Stimulated activated CD4-positive, alpha-beta T cell treated with anti-CD3 and anti-CD28 coated beads, Interleukin-1b, Interleukin-23, amount 100 ng/mL, for 1 hour (primary cell): ENCODE measurements at places on chromosomes 5 and 9.

DNA sequence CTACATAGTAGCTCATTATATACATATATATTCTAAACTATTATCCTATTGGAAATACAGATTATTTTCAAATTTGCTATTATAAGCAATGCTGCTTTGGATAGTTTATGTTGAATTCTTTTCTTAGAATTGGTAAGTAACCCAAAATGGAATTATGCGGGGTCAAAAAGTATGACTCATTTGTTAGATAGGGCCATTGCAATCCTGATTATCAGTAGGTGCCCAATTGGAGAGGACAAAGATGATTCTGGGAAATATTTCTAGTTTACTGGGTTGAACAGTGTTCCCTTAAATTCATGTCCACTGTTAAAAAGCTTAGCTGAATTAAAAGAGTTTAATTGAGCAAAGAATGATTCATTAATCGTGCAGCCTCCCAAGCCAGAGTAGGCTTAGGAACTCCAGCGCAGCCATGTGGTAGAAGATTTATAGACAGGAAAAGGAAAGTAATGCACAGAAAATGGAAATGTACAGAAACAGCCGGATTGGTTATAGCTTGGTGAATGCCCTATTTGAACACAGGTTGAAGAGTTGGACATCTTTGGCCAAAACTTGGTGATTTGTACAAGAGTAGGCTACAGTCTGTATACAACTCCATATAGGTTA is 81.8 kb downstream of the GDNF start:
- no peak for DNase-seq

DNA sequence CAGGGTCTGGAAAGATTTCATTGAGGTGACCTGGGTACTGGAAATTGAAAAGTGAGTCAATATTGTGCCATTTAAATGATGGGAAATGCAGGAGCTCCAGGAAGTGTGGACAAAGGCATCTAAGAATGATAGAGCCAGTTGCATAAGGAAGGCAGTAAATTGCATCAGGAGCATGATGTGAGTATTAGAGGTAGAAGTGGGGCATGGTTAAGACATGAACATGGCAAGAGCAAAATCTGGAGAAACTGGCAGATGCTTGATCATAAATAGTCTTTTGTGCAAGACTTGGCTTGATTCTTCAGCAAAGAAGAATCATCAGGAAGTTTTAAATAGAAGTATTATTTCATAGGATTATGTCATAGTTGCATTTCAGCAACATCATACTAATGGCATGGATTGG is 157.4 kb upstream of the PUM3 start:
- no peak for DNase-seq

GRCh38 chr9:137397675-137398423 is 25.1 kb downstream of the EXD3 start:
- DNase-seq = no peak

DNA sequence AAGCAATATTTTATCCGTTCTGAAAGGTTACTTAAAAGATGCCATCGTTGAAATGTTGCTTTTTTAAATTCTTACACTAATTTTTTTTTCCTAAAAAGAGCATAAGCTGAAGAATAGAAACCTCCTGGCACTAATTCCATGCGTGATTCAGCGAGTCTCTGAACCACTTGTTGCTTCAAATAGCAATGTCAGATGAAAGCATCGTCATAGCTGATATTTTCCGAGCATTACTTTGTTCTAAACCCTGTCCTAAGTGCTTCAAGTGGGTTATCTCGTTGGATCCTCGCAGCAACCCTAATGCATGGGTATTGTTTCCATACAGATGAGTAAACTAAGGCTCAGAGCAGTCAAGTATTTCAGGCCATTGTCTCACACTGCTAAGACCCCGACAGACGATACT is 79.7 kb downstream of the CDH6 start:
- no peak for DNase-seq

DNA sequence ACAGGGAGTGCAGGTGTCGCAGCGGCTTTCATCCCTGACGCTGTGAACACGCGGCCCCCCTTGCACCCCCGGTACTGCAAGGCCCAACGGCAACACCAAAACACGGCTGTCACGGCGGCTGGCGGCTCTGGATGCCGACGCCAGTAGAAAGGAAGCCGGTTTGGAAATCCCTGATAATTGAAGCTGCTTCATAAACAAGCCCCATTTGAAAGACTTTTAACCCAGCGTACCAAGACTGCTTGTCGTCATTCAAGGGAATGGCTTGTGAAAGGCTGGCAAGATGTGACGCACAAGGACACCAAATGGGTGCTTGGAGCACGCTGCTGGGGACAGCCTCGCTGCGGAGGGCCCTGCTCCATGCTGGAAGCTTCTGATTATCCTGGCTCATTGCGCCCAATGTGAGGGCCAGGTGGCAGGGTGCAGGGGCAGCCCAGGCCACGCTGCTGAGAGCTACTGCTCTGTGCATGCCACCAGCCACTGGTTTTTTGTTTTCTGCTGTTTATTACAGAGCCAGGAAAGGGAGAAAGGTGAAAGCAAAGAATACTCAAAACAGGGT is 63.1 kb downstream of the GTF3C4 start:
- no peak for DNase-seq

DNA sequence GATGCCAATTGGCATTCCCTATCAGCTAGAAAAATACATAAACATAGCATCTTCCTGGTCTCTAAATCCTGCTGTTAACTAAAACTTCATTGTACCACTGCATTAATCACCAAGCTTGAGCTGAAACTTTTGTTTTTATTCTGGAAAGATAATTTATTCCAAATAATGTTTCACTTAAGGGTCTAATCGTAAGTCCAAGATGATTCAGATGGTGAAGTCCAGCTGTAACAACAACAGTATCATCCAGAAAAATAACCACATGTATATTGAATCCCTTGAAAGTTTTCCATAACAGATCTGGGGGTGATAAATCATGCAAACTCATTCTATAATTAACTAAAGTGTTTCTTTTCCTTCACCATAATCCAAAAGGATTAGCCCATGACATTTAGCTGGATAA is 23.9 kb downstream of the RORB start:
- no peak for DNase-seq

- no peak for DNase-seq
These were observed 2.5 kb downstream of the ARHGAP26 start for GRCh38 chr5:142772446-142773293.

- DNase-seq = no peak
These were observed 33.3 kb upstream of the RORB start for GRCh38 chr9:74463825-74464224.

- DNase-seq = no peak
These were observed 92.9 kb downstream of the SPATA31D1 start for GRCh38 chr9:82081496-82081895.

DNA sequence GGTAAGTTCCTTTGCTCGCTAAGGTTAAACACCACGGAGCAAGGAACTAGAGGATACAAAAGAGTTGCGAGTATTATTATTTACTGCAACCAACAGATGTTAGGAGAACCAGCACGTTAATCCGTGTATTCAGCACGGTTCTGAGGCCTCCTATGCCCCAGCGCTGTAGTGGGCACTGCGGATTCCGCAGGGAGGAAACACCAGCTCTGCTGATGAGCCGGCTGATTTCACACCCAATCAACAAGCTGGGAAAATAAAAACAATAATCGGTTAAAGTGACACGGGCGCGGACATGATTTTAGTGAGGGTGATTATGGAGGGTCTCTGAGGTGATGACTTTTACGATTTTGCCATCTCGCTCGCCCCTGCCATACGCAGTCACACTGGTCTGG is 702 bp upstream of the PRELID2 start:
- DNase-seq = no peak

DNA sequence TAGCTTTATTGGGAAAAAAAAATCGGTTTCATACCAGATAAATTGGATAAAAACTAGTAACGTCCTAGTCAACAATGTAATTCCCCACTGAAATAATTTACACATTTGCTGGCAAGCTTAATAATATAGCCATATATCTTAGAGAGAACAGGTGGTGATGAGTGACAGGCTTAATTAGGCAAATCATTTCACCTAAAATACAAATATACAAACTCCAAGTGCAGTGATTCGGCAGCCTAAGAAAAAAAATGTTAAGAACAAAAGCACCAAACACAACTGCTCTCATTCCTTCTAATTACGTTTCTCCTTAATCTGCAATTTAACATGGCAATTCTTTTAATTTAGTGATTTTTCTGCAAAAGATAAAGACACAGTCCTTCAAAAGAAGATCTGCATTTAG is 56.0 kb upstream of the SLC25A51 start:
- DNase-seq = no peak

DNA sequence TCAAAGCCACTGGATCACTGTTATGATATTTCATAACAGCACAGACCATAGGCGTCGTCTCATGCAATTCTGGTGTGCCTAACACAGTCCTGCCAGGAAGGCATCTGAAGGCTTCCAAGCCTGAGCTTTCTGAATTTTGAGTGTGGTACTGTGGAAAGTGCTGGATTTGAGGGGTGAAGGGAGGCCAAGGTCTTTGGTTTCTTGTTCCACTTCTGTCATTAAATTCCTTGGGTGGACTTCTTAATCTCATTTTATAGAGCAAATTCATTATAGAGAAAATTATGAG is 441.3 kb upstream of the PIK3R1 start:
- no peak for DNase-seq

GRCh38 chr5:108487951-108488350 is 106.1 kb upstream of the FBXL17 start:
- DNase-seq = no peak

DNA sequence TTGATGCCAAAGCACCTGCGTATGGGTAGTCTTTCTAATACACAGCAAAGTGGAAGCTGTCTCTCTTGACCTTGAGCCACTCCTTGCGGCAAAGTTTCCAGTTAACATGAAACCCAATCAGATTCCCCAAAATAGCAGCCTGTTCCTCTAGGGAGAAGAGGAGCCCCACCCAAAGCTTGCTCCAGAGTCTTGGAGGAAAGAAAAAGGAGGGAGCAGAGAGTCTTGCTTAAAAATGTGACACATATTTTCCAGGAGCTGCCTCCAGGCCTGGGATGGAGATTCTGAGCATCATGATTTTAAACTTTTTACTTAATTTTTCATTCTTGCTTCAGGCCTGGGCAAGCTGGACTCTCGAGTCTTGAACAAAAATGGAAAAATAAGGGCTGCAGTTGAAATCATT is 223.5 kb upstream of the TNC start:
- no peak for DNase-seq

DNA sequence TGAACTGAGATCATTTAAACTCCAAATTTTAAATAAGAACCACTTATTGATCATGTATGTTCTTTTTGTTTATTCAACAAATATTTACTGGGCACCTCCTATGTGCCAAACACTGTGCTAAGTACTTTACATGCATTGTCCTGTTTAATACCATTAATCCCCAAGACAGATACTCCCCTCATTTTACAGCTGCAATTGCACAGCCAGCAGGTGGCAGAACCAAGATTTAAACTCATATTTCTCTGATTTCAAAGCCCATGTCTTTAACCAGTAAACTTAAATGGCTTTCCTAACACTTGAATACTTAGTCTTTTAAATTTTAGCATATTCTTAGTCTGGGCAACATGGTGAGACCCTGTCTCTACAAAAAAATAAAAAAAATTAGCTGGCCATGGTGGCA is 43.4 kb upstream of the KIAA1958 start:
- no peak for DNase-seq

GRCh38 chr9:68797116-68797515 is 92.1 kb downstream of the PIP5K1B start:
- no peak for DNase-seq

DNA sequence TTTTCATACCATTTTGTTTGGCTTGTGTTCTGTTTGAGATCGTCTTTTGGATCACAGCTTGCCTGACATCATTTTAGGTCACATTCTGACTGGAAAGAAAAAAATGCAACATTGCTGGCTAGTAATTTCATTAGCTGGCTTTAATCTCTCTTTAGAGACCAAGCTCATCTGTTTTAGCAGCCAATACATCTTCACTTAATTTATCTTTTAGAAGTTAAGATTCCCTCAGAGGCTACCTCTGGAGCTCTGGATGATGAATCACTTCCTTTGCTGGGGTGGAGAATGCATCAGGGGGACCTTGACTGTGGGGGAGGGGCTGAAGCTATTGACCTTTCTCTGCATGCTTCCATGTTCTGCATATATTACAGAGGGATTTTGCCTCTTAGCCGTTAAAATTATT is 181.5 kb upstream of the OTULINL start:
- no peak for DNase-seq

- DNase-seq = no peak
These were observed 36.6 kb downstream of the CSF2 start for GRCh38 chr5:132110195-132110594.

DNA sequence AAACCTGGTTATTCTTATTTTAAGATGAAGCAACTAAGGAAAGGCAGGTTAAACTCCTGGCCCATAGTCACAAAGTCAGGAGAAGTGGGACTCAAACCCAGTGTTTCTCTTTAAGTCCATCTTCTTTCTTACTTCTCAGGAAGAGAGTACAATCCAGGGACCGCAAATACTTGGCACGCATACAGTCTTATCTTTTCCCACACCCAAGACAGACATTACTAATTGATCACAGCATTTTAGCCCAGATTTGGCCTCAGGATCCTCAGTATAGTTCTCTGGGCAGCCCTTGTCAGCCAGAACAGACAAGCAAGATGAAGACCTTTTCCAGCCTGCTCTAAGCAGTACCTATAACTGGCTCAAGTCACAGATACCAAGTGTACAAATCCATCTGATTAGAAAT is 125.5 kb upstream of the RAI14 start:
- DNase-seq = no peak

DNA sequence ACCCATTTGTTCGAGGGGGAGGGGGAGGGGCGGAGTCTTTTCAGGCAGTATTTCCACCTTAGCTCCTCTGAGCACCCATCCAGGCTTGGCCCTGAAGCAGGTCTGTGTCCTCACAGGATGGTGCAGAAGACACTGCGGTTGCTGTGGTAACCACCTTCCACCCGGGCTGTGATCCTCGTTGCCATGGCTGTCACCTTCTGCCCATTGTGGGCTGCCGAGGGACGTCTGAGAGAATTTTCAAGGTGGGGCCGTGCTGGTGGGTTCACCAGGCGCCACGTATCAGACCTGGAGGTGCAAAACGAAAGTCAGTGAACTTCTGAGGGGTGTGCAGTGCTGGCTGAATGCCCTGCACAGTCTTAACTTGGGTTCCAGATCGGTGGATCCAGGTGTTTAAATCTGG is 26.7 kb downstream of the POLR1E start:
- no peak for DNase-seq

- DNase-seq = no peak
These were observed 23.7 kb upstream of the OTULINL start for GRCh38 chr5:14557791-14558415.

DNA sequence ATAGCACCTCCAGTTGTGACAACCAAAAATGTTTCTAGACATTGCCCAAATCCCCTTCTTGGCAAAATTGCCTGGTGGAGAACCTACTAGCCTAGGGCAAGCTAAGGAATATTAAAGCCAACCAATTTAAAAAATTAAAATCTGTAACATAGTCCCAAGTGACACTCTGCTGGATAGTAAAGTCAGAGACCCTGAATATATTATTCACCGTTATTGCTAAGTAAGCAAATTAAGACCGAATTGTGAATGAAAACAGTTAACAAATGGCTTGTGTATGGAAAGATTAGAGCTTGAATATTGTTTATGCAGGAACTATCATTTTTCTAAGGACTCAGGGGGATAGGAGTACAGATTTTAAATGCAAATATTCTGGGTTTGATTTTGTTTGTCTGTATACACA is 208.1 kb downstream of the DMAC1 start:
- no peak for DNase-seq

- DNase-seq = no peak
These were observed 255.2 kb upstream of the TNC start for GRCh38 chr9:115373000-115373709.
